A549 treated with ZK216348 at 1 μM for 4 hours (cell line): ENCODE measurements at places on chromosomes 11 and 22. TPM values are rescaled to one million over a fixed set of nuclear protein-coding genes. Genes with fewer than 3 reads are reported as not detected.

Gene TLCD5
- 4.6 to 8.1 TPM (median 7.7 TPM) in 5 replicates for total RNA-seq

Gene MRGPRE
- total RNA-seq = 0.09 to 0.17 TPM (median 0.14 TPM) in 3 of 5 replicates, not detected in the others

Gene MLC1
- total RNA-seq = 0.04 to 0.08 TPM in 2 of 5 replicates, not detected in the others

Gene CSTF3
- 25.1 to 32.1 TPM (median 27.9 TPM) in 5 replicates for total RNA-seq

Gene PTPRJ
- total RNA-seq = 33.2 to 53.4 TPM (median 47.0 TPM) in 5 replicates

Gene ABTB2
- 22.6 to 41.2 TPM (median 35.3 TPM) in 5 replicates for total RNA-seq

Gene APLNR
- not detected in 5 replicates for total RNA-seq

Gene MFRP
- not detected in 5 replicates for total RNA-seq

Gene DDI1
- total RNA-seq = not detected in 5 replicates

Gene TRIM6
- total RNA-seq = 9.6 to 15.3 TPM (median 10.6 TPM) in 5 replicates

Gene SLC5A1
- total RNA-seq = 0.06 TPM in 1 of 5 replicates, not detected in the others

Gene OR10A2
- total RNA-seq = not detected in 5 replicates

Gene SSH3
- 18.7 to 29.1 TPM (median 27.1 TPM) in 5 replicates for total RNA-seq

Gene TMPRSS6
- not detected in 5 replicates for total RNA-seq

Gene DAGLA
- 3.1 to 6.7 TPM (median 6.3 TPM) in 5 replicates for total RNA-seq

Gene MRGPRX4
- total RNA-seq = not detected in 5 replicates

Gene SYT7
- total RNA-seq = 0.78 to 1.3 TPM (median 1.2 TPM) in 5 replicates

Gene SART1
- total RNA-seq = 43.2 to 70.5 TPM (median 61.2 TPM) in 5 replicates

Gene TRPM5
- not detected in 5 replicates for total RNA-seq

Gene SLC29A2
- total RNA-seq = 2.5 to 5.8 TPM (median 5.7 TPM) in 5 replicates
